NCI-H446 (cell line): ENCODE measurements at places on chromosomes 7 and 10.

- peak; percentile 17 for DNase-seq
Observed at GRCh38 chr10:96642530-96642929, 55.7 kb upstream of the TM9SF3 start.

DNA sequence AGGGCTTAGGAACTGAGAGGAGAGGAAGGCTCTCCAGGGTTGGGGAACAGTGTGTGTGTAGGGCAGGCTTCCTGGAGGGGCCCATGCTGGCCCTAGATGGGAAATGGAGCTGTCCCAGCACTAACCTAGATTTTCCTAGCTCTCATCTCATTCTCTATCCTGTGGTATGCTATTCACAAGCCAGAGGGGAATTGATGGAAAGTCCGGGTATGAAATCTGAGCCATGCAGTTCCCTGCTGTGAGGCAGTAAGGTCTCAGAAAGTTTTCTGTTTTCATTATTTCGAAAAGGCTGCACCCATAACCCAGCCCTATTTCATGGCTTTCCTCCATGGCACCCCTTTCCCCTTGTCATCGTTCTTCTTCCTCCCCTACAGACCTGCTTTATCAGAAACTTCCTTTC is 220.3 kb downstream of the RPS24 start:
- no peak for DNase-seq

DNA sequence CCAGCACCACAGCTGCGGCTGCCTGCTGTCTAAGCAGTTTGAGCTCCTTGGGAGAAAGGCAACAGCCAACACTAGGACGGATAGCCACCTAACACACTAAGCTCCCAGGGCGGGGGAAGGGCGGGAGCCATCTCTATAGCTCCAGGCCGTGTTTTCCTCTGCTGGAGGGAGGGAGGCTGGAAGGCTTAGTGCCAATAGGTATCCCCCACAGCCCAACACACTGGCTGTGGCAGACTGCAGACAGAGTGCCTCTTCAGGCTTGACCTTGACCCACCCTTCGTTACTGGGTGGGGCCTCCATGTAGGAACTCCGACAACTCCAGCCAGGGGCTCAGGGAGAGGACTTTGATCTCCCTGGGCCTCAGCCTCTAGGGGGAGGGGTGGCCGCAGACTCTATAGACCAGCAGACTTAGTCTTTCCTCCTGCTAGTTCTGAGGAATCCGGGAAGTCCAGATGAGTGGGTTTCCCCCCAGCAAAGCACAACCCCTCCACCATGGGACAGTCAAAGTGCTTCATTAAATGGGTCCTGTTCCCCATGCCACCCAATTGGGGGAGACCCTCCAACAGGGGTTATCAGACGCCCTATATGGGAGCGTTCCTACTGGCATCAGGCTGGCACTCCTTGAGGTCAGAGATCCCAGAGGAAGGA is 314.4 kb upstream of the MKI67 start:
- DNase-seq: no peak

- no peak for DNase-seq
Observed at GRCh38 chr10:8121201-8121890, 66.9 kb downstream of the GATA3 start.

DNA sequence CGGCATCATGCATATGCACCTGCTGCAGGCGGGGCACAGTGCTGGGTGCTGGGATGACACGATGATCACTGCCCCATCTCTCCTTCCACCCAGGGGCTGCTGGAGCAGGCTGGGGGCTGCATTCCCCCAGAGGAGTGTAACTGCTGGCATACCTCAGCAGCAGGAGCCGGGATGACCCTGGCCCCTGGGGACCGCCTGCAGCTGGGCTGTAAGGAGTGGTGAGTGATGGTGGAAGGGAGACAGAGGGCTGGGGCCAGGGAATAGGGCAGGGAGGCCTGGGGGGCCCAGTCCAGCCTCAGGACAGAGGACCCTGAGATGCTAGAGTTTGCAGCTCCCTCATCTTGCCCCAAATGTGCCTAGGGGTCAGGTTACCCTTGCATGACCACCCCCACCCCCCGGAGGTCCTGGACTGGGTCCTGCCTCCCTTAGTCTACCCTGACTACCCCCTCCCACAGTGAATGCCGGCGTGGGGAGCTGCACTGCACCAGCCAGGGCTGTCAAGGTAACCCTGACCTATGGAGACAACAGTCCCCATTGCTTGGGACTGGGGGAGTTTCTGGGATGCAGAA is 14.5 kb upstream of the ZNF862 start:
- no peak for DNase-seq

DNA sequence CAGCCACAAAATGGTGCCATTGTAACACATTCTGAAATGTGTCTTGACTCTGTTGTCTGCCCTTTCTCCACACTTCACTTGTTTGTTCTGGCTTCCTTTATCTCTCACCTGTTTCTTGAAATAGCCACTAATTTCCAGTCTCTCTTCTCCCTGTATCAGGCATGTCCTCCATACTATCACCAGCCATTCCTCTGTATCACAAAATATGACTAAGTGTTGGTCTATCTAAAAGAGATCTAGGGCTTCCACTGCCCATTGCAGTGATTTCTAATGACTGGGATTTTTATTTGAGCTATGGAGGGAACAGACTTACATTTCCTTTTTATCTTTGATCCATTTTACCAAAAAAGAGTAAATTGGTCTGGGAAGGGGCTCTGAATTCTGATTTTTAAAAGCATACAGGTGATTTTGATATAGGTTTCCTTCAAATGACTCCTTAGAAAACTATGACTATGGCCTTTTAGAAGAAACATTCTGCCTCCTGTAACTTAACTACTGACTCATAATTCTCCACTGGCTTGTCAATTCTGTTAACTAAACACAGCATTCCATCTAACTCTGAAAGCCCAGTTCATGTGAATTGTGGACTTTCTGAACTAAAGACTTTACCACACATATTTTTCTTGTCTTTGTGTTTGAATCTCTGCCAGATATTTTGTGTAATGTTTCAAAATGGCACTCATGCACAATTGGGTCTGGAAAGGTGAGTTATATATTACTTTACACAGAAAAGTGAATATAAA is 1121.4 kb downstream of the XPNPEP1 start:
- no peak for DNase-seq

GRCh38 chr10:34719328-34719727 is 95.8 kb downstream of the PARD3 start:
- no peak for DNase-seq

GRCh38 chr7:18890885-18891621 is 226.4 kb downstream of the TWIST1 start:
- peak; percentile 24 for DNase-seq

DNA sequence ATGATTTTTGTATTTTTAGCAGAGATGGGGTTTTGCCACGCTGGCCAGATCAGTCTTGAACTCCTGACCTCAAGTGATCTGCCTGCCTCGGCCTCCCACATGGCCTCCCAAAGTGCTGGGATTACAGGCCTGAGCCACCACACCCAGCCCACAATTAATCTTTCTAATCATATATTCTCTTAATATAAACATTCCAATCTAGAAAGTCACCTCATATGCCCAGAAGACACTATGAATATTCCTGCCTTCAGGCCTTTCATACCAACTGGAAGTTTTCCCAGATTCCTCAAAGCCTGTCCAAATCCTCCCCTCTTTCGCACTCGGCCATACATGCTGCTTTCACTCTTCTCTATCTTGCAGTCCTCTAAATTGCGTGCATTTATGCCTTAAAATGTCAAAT is 32.6 kb downstream of the PDZD8 start:
- peak; percentile 3 for DNase-seq

- no peak for DNase-seq
Observed at GRCh38 chr7:347644-348479, 57.9 kb downstream of the FOXL3 start.

DNA sequence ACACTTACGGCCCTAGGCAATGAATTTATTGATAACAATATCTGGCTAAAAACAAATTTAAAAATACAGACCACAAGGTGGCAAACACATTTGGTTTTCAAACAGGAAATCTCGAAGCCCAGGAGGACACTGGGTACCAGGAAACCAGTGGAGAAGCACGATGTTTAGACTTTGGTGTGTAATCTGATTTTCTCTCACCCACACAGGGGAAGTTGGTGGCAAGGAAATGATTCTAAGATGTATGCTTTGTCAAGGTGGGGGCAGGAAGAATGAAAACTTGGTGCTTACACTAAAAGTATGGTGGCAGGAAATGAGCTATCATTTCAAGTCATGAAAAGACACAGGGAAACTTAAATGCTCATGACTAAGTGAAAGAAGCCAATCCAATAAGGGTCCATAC is 113.2 kb upstream of the ANKRD1 start:
- DNase-seq: no peak

GRCh38 chr7:107694386-107694785 is 33.8 kb downstream of the SLC26A4 start:
- no peak for DNase-seq

- DNase-seq: no peak
Observed at GRCh38 chr7:117090791-117091190, 137.5 kb downstream of the ST7 start.

GRCh38 chr10:114279289-114279688 is 40.2 kb downstream of the VWA2 start:
- no peak for DNase-seq

DNA sequence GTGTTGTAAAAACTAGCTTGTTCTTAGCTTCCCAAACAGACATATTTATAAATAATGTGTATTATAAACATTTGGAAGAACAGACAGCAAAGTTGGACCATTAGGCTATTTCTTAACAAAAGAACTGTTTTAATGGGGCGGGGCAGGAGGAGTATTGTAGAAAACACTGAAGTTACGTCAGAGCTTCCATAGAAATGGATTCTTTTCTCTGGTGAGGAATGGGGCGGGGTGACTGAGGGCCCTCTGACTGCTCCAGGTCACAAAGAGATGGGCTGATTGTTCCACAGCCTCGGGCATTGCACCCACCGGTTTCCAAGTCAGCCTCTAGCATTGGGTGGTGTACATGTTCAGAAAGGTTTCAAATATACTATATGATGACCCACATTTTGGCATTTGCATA is 36.8 kb upstream of the ADAM12 start:
- DNase-seq: no peak

GRCh38 chr10:7651853-7652470 is 14.8 kb downstream of the ITIH5 start:
- DNase-seq: no peak

GRCh38 chr10:104080762-104081161 is 4.9 kb downstream of the COL17A1 start:
- DNase-seq: no peak

DNA sequence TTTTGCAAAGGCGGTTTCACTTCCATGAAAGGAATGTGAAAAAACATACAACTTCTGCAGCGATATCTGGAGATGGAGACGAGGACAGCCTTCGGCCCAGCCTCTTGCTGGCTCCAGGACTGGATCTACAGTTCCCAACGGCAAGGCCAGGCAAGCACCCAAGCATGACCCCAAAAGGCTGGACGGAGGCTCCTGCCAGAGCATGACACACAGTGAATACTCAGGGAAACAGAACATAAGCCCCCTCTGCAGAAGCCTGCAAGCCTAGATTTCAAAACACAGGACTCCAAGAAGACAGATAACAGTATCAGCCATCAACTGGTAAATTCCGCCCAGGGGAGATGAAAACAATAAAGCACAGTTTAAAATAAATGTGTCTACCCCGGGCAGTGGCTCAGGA is 3.3 kb upstream of the LRRC27 start:
- no peak for DNase-seq

DNA sequence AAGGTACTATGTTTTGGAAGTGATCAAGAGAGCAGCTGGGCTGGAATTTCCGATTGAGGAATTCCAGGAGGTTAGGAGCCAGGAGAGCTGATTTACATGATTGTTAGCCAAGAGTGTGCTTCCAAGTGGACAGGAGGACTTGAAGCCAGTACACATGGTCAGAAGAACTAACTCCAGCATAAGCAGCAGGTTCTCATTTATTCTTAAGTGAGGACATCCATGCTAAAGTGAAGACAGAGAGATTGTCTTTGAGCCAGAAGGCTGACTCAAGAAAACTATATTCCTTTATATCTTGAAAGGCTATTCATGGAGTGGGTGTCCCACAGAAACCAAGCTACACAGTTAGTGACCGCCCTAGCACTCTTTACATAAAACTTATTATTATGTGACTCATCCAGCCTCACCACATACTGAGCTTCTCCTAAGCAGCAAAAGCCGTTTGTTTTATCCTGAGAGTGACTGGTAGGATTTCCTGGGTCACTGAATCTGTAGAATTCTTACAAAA is 56.7 kb upstream of the SEMA3A start:
- no peak for DNase-seq

DNA sequence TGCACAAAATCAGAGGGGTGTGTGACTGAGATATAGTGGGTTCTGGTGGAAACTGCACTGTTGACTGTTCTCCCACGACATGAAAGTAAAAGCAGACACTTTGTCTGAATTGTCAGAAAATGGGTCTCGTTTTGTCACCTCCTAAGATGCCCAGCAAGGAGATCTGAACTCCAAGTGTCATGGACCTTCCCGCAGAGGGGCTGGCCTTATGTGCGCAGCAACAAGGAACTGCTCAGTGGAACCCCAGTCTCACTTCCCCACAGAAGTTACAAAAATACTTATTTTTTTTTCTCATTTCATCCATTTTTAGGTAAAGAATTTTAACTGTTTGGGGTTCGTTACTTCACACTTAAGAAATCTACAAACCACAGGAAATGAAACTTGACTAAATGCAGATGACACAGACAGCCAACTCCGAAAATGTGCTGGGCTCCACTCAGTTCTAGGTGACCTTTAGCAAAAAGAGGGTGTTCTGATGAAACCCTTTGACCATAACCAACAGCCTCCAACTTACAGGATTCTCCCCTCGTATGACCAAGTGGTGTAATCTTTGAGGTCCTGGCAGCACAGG is 115.0 kb downstream of the FAM107B start:
- DNase-seq: no peak

GRCh38 chr10:3935141-3935540 is 150.1 kb upstream of the KLF6 start:
- no peak for DNase-seq

- DNase-seq: no peak
Observed at GRCh38 chr10:75654772-75655171, 223.3 kb downstream of the LRMDA start.

GRCh38 chr10:124626759-124627380 is 117.3 kb downstream of the FAM53B start:
- no peak for DNase-seq

DNA sequence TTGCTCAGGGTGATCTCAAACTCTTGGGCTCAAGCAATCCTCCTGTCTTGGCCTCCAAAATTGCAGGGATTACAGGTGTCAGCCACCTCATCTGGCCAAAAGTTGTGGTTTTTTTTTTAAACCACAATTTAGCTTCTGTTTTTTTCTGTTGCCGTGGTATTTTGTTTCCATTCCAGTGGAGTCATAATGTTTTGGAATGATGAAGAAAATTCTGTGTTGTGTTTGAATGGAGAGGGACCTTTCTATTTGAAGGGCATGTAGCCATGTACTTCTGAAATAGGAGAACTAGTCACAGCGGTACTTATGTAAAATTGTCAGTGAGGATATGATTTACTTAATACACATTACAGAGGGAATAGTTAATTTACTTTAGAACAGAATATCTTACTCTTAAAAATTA is 201.3 kb downstream of the ARL4A start:
- no peak for DNase-seq

DNA sequence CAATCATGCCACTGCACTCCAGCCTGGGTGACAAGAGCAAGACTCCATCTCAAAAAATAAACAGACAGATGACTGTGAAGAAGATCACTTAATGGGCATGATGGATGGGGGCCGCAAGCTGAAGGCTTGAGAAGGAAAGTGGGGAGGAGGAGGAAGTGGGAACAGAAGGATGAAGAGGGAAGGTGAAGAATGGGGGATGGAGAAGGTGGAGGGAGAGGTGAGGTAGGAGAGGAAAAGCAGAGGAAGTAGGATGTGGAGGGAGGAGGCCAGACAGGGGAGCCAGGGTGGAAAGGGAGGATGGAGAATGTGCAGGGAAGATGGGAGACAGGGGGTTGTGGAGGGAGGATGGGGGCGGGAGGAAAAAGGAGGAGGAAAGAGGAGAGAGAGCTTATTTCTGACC is 68.8 kb downstream of the SVOPL start:
- no peak for DNase-seq

GRCh38 chr7:147861058-147861716 is 729.4 kb upstream of the C7orf33 start:
- DNase-seq: peak; percentile 72
